ENCODE measurements at places on chromosomes 11 and 22.

GRCh38 chr11:74450318-74450717 lies 17.0 kb downstream of the KCNE3 start:
- DNase-seq: no peak

GRCh38 chr22:31738566-31738965 lies 11.4 kb downstream of the PRR14L start:
- DNase-seq: no peak

DNA sequence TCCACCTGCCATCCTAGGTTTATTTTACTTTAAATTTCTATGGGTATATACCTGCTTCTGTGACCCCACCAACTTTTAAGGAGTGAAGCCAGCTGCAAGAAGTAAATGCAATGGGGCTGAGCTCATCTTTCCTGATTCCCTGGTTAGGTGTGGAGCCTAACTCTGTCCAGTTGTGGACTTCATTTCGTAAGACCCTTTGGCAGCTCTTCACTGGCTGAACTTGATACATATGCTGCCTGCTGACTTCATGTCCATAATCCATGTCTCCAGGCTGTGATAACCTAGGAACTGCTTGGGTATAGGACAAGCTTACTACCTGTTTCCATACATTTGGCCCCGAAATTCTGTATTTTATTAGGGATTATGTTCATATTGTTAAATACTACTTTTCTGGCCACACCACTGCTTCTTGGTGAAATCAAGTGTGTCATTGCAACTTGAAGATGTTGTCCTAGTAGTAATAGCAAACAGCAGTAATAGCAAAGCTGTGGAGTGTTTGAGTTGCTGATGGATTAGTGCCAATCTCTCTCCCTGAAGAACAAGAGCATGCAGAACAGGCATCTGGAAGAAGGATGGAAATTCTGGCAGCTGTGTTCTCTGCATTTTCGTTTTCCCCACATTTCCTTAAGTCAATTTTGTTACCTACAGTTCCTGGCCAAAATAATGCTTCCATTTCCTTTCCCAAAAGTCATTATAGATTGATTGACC lies 31.2 kb downstream of the LDLRAD3 start:
- DNase-seq: no peak

GRCh38 chr22:24379536-24379935 lies 47.9 kb upstream of the ADORA2A start:
- DNase-seq: no peak
